ENCODE measurements at places on chromosomes 7 and 10.

DNA sequence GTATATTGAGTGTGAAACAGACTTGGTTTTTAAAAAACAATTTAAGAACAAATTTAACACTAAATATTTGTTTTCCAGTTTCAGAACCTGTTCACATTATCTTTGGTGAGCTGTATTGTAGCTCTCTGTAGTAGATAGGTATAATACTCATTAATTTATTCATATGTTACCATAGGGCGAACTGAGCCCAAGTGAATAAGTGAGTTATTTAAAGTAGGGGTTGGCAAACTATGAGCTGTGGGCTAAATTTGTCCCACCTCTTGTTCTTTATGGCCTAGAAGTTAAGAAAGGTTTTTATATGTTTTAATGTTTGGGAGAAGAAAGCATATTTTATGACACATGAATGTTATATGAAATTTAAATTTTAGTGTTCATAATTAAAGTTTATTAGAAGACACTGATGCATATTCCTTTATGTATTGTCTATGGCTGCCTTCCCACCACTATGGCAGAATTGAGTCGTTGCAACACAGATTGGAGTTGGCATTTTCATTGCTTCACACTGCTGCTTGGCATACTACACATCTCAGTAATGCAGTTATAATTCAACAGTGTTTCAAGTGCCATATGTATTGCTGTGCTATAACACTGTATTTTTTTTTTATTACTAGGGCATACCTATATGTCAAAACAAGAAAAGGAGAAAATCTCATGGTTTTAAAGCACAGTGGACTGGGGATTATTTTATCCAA is 146.5 kb downstream of the ADK start:
- no peak for DNase-seq

- no peak for DNase-seq
Observed at GRCh38 chr7:155258226-155258560, 39.5 kb upstream of the INSIG1 start.

DNA sequence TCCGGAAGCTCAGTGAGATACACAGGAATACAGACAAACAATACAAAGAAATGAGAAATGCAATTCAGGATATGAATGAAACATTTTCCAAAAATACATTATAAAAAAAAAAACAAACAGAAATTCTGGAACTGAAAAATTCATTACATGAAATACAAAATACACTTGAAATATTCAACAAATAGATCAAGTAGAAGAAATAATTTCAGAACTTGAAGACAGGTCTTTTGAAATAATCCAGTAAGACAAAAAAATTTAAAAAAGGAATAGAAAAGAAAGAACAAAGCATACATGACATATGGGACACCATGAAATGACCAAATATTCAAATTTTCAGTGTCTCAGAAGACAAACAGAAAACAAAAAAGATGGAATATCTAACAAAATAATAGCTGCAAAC is 102.5 kb downstream of the ALOX5 start:
- DNase-seq: no peak

DNA sequence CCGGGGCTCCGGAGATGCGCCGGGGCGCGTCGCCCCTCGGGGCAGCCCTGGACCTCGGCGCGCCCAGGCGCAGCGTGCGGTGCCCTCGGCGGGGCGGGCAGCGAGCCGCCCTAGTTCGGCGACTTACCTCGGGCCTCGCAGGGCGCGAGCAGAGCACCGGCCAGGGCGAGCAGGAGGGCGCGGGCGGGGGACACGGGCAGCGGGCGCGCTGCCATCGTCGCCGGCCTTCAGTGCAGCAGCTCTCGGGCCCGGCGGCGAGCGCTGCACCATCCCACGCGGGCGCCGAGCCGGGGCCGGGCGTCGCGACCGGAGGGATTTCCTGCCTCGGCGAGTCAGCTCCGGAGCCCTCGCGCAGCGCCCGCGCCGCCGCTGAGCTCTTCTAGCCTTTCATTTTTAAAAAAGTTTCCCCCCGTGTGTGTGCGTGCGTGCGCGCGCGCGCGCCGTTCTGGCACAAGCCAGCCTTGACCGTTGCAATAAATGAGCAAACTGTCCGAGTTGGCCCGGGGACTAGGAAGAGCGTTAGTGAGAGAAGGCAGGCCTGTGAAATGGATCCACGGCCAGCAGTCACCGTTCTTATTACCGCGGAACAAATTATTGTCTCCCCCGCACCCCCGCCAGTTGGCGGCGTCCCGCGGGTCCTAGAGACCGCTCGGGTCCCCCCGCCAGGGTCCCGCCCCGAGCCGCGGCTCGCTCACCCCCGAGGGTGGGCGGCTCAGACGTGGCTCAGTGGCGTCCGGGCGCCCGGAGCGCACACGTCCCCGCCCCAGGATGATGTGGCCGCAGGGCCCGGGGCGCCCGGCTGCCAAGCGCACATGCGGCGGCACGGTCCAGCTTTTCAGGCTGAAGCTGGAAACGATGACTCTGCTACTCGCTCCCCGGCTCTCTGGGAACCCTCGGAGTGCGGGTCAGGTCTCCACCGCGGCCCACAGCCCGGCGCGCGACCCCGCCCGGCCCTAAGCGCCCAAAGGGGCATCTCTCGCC is at the start of gene ADAM12:
ADAM12 (minus strand) TSS at position 547 of the 981 bp plus-strand sequence; CDS start at position 215, 332 bp downstream.
- DNase-seq: no peak

- no peak for DNase-seq
Observed at GRCh38 chr7:55028011-55028410, 9.2 kb downstream of the EGFR start.

- no peak for DNase-seq
Observed at GRCh38 chr7:44103923-44104859, at the start of gene AEBP1. TSS of gene AEBP1 (plus strand) at chr7:44104345. CDS start at chr7:44104666, 321 bp downstream.

GRCh38 chr7:143265017-143265693 is 1.9 kb downstream of the GSTK1 start:
- DNase-seq: no peak

- DNase-seq: no peak
Observed at GRCh38 chr7:2873686-2874551, 29.8 kb upstream of the GNA12 start.

GRCh38 chr7:36911788-36912187 is 187.5 kb upstream of the AOAH start:
- DNase-seq: no peak
